Fibroblast of skin of left quadriceps (primary cell): ENCODE measurements at places on chromosomes 6 and 20.

DNA sequence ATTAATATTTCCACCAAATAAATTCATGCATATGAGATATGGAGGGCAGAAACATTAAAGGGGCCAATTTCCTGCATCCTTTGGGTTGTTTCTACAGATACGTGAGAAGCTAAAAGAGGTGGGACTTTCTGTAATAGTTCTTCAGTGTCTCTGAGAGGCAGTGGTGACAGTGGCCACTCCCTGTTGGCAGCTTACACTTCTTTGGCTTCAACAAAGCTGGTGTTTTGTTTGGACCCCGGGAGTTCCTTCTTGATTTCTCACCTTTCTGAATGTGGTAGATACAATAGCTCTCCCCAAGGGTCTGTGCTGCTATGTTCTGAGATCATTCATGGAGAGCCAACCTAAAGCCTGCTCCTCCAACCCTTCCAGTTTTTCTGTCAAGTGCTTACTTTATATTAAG lies 7.8 kb downstream of the PLCB1 start:
- no peak for DNase-seq

DNA sequence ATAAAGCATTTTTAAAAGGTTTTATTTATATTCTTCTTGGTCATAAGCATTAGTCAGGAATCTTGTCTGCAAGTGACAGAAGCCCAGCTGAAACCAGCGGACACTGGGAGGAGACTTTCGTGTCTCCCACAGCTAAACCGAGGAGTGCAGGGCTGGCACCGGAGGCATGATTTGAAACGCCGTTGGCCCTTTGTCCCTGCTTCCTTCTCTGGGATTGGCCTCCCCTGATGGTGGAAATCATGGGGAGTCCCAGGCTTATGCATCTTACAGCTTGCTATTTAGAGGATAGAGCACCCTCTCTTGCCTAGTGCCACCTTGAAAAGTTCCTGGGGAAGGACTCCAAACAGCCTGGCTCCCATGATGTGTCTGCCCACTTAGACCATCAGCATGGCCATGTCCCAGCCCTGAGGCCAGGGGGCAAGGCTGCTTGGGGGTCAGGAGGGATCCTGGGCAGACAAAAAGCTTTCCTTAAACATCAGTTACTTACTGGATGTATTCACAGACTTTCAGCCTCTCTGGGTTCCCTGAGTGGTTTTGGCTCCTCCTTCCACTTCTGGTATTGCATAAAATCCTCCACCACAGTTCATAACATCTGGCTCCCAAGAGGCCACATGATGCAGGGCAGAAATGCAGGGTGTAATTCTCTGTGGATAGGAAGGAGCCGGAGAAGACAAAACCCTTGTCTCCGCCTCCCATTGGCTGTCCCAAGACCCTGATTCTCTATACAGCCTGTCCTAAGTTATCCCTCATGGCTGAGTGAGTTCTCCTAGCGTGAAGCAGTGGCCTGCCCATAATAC lies 49.3 kb upstream of the INSM1 start:
- DNase-seq = no peak

- DNase-seq = no peak
These were observed 319.1 kb upstream of the NT5E start for GRCh38 chr6:85130743-85131142.

- no peak for DNase-seq
These were observed 245.8 kb downstream of the TTLL2 start for GRCh38 chr6:167570460-167571400.

GRCh38 chr6:148169706-148170105 lies 172.9 kb upstream of the SASH1 start:
- DNase-seq = no peak

DNA sequence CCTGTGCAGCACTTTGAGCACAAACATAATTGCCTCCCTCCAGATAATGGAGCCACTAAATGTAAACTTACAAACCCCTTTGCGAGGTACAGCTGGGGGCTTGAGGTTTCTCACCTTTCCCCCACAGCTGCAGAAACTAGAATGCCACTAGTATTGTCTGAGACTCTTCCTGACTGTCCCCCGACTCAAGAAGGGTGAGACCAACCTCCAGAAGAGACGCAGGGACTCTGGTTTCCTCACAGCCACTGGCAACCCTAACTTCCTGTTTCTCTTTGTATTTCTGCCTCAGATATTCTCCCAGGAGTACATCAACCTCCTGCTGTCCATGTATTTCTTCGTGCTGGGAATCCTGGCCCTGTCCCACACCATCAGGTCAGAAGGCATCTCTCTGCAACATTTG lies 23.6 kb downstream of the HM13 start:
- no peak for DNase-seq

DNA sequence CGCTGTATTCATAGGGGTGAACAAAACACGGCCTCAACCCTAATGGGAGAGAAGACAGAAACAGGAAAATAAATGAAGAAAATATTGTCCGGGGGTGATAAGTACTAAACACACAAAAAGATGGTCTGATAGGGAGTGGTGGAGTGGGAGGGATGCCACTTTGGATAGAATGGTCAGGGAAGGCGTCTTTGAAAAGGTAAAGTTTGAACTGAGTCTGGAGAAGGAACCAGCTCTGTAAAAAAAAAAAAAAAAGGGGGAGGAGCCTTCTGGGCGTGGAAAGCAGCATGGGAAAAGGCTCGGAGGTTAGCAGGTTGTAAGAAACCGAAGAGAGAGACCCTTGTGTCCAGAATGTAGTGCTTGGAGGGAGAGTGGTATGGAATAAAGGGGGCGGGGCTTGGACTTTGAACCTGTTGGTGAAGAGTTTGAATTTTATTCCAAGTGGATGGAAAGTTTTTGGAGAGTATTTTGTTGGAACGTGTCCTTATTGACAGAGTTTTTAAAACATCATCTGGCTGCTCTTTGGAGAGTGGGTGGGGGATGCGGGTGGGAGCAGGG lies 1.8 kb downstream of the CHMP4B start:
- no peak for DNase-seq

DNA sequence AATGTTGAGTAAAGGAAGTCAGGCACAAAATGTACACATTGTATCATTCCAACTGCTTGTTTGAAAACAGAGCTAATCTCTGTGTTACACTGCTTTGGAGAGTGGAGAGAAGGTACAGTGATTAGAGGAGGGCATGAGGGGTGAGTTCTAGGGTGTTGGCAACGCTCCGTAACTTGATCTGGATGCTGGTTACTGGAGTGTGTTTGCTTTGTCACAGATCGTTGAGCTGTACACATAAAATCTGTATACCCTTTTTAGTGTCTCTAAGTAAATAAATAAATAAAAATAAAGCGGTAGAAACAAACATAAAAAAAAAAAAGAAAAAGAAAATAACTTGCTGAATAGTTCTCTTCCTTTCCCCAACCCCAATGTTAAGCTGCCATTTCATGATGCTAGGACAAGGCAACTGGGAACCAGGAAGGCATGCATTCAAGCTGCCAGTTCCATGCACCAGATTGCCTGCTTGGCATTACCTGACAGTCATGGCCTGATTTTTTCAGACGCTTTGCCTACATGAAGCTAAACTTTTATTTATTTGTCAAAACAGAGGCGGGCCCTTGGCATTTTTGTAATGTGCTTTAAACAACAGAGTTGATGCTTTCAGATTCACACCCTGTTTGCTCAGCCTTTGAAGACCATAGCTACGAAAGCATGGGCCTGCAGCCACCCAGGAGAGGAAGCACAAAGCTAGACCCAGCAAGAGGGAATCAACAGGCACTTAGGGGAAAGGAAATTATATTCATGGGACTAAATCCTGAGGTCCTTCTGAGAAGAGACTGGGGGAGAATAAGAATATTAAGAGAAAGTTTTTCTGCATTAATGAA lies 21.2 kb downstream of the TNFRSF21 start:
- no peak for DNase-seq

GRCh38 chr20:8798505-8798904 lies 270.4 kb upstream of the PLCB4 start:
- peak; percentile 30 for DNase-seq

- no peak for DNase-seq
These were observed 91.3 kb upstream of the HEY2 start for GRCh38 chr6:125658136-125658535.

GRCh38 chr20:63552481-63553249 lies 1.3 kb upstream of the FNDC11 start:
- DNase-seq = no peak

DNA sequence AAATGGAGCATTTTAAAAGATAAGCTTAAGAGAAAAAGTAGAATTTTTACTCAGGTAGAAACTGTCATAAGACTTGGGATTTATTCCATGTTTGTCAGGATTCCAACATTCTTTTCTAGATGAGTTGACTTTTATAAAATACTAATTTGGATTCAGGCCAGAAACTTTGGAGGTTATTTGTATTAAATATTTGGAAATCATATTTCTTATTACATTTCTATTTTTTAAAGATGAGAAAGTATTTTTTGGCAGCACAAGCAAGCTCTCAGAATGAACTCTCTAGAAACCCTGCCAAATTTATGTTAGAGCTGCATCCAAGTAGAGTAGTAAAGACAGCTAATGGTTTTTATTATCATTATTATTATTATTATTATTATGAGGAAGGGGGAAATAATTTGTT lies 1014.9 kb upstream of the GJE1 start:
- no peak for DNase-seq

DNA sequence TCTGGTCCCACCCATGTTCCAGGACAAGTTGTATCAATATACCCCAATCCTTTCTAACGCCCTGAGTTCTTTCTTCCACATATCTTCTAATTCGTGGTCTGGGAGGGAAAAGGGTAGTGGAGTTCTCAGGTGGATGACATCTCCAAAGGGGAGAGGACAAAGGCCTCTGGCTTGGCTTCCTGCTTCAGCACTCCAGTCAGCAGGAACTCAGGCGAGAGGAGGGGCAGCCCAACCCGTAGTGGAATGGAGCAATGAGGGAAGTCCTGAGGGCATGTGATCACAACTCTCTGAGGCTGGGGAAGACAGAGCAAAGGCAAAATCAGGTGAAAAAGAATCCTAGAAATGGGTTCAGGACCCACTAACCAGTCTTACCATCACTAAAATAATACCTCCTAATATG lies 9.6 kb upstream of the NRM start:
- DNase-seq = no peak
